ENCODE measurements at places on chromosomes 6 and 20. TPM values are rescaled to one million over a fixed set of nuclear protein-coding genes. Genes with fewer than 3 reads are reported as not detected.

UBR2 gene
- polyA plus RNA-seq: not detected

DNA sequence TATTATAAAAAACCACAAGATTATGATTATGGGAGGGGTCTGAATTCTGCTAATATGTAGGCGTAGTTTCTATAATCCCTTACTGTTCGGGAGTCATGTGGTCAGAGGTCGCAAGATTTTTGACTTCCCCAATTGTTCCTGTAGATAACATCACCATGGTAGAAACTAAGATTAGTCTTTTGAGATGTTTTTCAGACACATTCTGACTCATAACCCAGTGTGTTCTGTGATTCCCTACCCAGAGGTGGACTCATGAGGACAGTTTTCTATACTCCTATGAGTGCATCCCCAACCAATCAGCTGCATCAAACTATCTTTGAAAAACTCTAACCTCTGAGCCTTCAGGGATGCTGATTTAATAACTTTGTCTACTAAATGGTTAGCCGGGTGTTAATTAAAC is 175.5 kb downstream of the RFPL4B start:
- no peak for DNase-seq

- no peak for DNase-seq
Measured at GRCh38 chr6:6736791-6737654, 148.5 kb downstream of the LY86 start.

COL11A2 gene
- polyA plus RNA-seq: 0.09 TPM

DNA sequence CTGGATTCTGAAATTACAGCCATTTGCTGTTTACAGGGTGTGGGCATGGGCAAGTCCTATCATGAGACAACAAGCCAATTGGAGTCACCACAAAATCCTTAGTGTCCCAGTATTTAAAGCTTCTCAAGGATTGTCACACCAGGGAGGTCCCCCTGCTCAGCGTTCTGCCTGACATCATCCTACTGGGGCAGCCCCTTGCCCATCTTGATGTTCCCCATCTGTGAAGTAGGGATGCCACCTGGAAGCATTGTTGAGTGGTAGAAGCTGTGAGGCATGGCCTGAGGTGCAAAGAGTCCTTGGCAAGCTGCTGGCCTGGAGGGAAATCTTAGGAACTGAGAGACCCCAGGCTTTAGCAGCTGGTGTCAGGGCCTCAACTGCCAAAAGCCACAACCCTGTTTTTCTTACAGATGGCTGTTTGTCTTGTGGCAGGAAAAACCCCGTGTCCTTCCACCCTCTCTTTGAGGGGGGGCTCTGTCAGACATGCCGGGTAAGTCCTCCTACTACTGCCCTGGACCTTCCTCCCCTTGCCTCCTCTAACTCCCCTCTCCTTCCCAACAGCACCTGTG is 23.3 kb upstream of the MAPRE1 start:
- no peak for DNase-seq

- no peak for DNase-seq
Measured at GRCh38 chr6:63525186-63525878, 46.9 kb upstream of the LOC128125822 start.

DNA sequence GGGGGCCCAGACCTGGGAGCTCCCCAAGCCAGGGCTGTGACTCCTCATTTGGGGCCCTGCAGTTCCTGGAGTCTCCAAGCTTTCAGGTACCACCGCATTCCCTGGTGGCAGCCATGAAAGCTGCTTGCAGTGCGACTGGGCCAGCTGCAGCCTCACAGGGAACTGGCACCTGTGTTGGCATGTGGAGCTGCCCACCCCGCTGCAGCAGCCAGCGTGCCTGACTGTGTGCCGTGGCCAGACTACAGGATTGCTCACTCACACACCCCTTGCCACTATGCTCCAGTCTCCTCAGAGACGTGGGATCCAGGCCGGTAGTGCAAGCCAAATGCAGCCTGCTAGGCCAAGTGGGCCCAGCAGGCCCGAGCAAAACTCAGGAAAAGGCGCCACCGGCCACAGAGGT is 450.7 kb downstream of the COL12A1 start:
- no peak for DNase-seq

- DNase-seq: no peak
Measured at GRCh38 chr6:74268815-74269599, 573.0 kb downstream of the CD109 start.

RNF8 gene
- polyA plus RNA-seq: 15.4 TPM

ASIP gene
- not detected for polyA plus RNA-seq

GRCh38 chr20:36243726-36244125 is 7.4 kb downstream of the AAR2 start:
- DNase-seq: no peak

DNA sequence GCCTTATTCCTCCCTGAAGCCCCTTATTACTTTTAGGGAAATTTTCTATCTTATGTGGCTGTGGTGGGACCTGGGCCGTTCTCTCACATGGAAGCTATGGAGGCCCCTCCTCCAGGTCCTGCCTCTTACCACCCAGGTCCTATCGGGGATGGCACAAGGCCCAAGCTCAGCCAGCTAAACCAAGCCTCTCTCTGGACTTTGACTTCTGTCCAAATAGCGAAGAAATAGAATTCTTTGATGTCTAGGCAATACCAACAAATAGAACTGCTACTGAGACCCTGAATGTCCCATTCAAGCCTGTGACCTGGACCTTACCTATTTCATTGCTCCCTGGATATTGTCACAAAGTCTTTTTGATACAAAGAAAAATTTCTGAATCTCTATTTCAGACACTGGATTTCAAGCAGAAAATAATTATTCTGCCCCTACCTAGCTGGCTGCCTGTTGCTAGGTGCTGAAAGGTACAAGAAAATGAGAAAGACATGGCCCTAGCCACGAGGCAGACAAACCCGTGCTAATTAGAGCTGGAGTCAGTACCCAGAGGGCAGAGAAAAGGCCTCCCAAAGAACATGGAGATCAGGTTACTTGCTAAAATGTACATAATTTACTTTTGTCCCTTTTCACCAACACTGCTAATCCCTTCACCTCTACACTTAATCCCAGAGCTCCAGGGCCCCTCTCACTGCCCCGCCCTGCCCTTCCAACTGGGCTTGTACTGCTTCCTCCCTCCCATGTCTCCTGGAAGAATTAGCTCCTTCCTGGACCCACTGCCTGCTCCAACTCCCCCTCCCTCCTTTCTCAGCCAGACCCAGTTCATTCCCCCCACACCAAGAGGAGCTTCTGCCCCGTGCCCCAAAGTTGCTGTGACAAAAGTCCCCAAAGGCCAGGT is 15.5 kb upstream of the NNAT start:
- no peak for DNase-seq

RBPJL gene
- polyA plus RNA-seq: not detected

DNA sequence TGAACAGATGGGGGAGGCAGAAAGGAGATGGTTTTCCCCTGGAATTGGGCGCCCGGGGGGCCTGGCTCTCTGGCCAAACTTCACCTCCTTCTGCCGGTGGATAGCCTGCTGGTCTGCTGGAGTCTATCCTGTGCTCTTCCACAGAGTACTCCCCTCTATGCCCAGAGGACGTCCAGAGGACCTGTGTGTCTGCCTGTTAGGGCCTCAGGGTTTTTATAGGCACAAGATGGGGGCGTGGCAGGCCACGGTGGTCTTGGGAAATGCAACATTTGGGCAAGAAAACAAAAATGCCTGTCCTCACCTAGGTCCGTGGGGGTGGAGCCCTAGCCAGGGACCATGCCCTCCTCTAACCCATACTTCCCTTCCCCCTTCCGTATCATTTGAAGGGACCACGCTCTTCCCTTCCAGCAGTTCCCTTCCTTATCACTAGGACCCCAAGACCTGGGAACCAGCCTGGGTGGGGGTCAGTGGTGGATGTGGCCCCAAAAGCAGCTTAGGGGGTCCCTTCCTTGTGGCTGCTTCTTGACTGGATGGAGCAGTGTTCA is 53.6 kb upstream of the ZNF337 start:
- DNase-seq: peak; percentile 3

DNA sequence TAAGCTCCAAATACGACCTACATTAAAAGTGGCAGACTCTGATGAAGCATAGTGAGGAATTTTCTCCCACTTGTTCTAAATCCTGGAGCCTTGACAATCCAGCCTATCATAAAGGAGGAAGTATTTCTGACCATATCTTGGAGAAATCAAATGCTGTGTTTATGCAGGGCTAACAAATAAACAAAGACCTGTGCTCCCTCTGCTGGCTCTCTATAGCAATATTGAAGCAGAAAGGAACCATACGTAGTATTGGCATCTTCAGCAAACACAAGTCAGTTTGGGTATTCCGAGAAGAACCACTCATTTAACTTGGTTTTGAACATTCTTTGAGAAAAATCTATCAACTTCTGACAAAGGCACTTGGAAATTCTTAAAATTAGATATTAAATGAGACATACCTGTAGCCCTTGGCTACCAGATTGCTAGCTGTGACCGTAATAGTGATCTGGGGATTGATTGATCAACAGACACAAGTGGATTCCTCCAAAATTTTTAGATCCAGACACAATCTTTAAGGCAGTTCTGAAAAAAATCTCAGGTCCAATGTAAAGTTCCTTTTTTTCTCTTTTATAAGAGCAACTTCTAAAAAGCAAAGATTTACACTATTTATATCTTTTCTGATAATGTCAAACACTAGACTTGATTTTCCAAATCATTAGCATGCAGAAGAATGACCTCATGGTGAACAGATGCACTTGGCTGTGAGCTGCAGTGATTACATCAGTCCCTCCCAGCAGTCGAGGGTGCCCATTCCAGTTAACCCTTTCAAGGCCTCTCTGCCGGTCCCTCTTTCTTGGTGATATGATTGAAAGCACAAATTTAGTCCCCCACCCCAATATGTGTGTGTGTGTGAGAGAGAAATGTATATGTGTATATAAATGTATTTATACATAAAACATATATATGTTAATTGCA is 40.2 kb downstream of the INSM1 start:
- no peak for DNase-seq

GMPR gene
- 0.88 TPM for polyA plus RNA-seq

DPM1 gene
- polyA plus RNA-seq: 57.0 TPM

IMPG1 gene
- not detected for polyA plus RNA-seq

DNA sequence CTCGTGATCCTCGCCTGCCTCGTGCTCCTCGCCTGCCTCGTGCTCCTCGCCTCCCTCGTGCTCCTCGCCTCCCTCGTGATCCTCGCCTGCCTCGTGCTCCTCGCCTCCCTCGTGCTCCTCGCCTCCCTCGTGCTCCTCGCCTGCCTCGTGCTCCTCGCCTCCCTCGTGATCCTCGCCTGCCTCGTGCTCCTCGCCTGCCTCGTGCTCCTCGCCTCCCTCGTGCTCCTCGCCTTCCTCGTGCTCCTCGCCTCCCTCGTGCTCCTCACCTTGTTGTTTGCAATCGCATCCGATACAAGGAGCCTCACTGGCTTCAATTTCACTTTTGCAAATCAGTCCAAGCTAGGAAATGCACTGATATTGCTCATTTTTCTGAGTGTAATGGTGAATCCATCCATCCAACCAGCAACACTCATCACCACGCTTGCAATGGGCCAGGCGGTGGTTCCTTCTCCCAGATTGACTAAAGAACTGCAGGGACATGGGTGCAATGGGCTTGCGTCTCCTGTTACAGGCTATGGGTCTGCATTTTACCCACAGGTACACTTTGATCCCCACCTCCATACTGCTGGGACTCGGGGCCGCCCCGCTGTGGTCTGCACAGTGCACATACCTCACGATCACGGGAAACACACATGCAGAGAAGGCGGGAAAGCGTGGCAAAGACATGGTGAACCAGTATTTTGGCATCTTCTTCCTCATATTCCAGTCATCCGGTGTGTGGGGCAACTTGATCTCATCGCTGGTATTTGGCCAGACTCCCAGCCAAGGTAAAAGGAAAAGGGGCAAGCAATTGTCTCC is 4.6 kb downstream of the UNC93A start:
- DNase-seq: no peak

- no peak for DNase-seq
Measured at GRCh38 chr6:98871821-98872220, 37.4 kb downstream of the POU3F2 start.

GRCh38 chr6:132797951-132798868 is at the start of gene SLC18B1:
SLC18B1 (minus strand) TSS chr6:132798637; CDS start chr6:132798456, 181 bp downstream.
- peak; percentile 55 for DNase-seq

HDDC2 gene
- polyA plus RNA-seq: 79.1 TPM

DNA sequence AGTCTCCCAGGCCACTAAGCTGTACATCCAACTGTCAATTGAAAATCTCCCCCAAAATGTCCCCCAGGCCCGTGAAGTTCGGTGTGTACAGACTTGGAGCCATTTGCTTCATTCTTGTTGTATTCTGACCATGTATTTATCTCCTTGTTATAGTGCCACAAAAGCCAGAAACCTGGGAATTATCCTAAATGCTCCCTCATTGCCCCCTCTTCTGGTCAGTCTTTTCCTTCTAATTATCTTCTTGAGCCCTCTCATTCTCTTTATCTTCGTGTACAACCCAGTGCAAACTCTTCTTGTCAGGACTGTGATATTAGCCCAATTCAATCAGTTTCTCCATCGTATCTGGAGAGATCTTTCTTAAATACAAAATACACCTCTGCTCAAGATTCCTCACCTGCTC is 64.7 kb downstream of the RFX6 start:
- no peak for DNase-seq

- no peak for DNase-seq
Measured at GRCh38 chr20:8646033-8646441, 422.9 kb upstream of the PLCB4 start.

ULBP1 gene
- polyA plus RNA-seq: not detected

- no peak for DNase-seq
Measured at GRCh38 chr6:52103623-52104022, 16.2 kb upstream of the PKHD1 start.

CHRNA4 gene
- not detected for polyA plus RNA-seq

CD109 gene
- not detected for polyA plus RNA-seq

- no peak for DNase-seq
Measured at GRCh38 chr6:44036699-44037101, 90.6 kb downstream of the MRPL14 start.

WFDC12 gene
- polyA plus RNA-seq: not detected

GRCh38 chr6:41697861-41698781 is 37.3 kb downstream of the TFEB start:
- no peak for DNase-seq

ZC2HC1B gene
- not detected for polyA plus RNA-seq

SLCO4A1 gene
- 1.1 TPM for polyA plus RNA-seq

CTCFL gene
- not detected for polyA plus RNA-seq

DNA sequence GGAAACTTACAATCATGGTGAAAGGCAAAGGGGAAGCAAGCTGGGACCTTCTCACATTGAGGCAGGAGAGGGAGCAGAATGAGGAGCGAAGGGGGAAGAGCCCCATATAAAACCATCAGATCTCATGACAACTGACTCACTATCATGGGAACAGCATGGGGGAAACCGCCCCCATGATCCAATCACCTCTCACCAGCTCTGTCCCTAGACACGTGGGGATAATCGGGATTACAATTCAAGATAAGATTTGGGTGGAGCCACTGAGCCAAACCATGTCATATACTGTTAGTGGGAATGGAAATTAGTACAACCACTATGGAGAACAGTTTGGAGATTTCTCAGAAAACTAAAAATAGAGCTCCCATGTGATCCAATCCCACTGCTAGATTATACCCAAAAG is 163.7 kb downstream of the MANEA start:
- DNase-seq: no peak

DNA sequence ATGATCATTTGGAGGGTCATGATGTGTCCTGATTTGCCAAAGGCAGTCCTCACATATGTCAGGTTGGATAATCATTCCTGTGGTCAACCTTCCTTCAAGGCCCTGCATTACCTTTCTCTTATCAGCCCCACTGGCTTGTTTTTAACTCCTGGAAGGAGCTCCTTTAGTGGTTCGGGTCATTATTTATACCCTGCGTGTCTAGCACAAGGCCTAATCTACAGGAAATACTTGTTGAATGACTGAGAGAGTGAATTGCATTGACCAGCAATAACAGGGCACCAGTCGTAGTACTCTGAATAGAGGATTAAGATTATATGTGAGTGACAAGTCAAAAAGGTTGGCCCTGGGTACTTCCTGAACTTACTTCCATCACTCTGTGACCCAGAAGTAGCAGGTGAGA is 4.5 kb downstream of the HIVEP2 start:
- DNase-seq: no peak
